ENCODE measurements at places on chromosomes 2 and 18.

GRCh38 chr2:157792335-157793052, 83.6 kb downstream of the ACVR1 start:
- no peak for DNase-seq

- no peak for DNase-seq
These were observed 18.0 kb downstream of the TGOLN2 start for GRCh38 chr2:85309699-85310321.

DNA sequence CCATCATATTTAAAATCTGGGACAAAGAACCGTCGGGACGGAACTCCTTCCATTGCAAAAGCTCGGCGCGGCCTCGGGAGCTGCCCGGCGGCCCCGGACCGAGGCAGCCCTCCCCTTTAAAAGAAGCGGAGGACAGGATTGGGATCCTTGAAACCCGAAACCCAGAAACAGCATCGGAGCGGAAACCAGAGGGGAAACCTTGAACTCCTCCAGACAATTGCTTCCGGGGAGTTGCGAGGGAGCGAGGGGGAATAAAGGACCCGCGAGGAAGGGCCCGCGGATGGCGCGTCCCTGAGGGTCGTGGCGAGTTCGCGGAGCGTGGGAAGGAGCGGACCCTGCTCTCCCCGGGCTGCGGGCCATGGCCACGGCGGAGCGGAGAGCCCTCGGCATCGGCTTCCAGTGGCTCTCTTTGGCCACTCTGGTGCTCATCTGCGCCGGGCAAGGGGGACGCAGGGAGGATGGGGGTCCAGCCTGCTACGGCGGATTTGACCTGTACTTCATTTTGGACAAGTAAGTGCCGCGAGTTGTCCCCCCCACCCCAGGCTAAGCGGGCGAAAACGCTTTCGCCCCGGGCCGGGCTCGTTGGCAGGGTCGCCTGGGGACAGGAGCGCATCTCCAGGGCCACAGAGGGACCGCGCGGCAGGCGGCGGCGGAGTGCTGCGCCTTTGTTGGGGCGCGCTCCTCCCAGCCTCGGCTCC, at the start of gene ANTXR1:
Gene ANTXR1, plus strand, starts transcription at position 38 of the 698 bp plus-strand sequence. Its CDS starts 321 bp downstream, at position 359.
- peak; percentile 78 for DNase-seq

DNA sequence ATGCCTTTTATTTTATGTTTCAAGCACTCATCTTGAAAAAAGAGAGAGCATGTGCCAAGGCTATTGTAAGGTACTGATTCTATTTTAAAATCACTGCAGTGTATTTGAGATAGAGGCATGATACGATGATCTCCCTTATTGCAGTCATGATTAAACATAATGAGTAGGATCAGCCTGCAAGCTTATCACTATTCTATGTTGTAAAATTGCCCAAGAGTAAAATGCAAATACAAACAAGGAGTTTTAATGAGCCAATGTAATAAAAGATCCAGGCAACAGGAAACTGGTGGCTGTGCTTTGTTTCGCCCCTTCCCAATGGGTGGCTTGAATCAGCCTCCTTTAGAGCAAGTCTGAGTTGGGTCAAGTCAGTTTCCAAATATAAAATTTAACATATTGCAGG, 116.4 kb upstream of the RBMS1 start:
- DNase-seq = no peak

DNA sequence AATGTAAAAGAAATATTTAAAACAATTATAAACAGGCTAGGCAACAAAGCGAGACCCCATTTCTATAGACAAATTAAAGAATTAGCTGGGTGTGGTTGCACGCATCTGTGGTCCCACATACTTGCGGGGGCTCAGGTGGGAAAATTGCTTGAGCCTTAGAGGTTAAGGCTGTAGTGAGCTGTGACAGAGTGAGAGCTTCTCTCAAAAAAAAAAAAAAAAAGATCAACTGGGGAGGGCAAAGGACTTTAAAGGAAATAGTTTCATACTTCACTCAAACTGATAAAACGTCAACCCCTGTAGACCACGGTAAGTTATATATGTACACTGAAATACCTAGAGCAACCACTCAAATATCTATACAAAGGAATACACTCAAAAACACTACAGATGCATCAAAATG, 37.5 kb downstream of the MGAT4A start:
- no peak for DNase-seq

DNA sequence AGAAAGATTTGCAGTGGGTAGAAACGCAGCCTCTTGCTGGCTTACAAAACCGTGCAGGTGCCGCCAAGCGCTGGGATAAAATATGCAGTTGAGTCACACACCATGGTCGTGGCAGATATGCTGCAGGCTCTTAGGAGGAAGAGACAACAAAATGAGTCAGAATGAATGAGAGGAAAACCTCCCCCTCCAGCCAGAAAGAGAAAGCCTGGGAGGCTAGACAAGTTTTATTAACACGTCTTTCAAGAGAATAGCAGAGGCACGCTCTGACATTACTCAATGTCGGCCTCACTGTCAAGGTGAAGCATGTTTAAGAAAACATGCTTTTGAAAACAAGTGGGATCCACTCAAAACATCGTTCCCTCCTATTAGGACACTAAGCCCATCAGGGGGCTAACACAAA, 37.1 kb upstream of the ZCCHC2 start:
- DNase-seq = peak; percentile 37

- DNase-seq = no peak
These were observed 278.3 kb downstream of the RBM43 start for GRCh38 chr2:150983314-150983897.

- no peak for DNase-seq
These were observed 36.2 kb downstream of the HAT1 start for GRCh38 chr2:171958475-171958874.

GRCh38 chr2:197242719-197243118, 67.9 kb downstream of the ANKRD44 start:
- DNase-seq = no peak

- no peak for DNase-seq
These were observed 147.4 kb upstream of the REV1 start for GRCh38 chr2:99637159-99637697.
